NCI-H187 treated with DMSO at 0.1 percent for 48 hours (cell line): ENCODE measurements at places on chromosomes 12 and 14.

- DNase-seq, result no peak
These were observed 130.8 kb upstream of the TRHDE start for GRCh38 chr12:72141381-72141780.

DNA sequence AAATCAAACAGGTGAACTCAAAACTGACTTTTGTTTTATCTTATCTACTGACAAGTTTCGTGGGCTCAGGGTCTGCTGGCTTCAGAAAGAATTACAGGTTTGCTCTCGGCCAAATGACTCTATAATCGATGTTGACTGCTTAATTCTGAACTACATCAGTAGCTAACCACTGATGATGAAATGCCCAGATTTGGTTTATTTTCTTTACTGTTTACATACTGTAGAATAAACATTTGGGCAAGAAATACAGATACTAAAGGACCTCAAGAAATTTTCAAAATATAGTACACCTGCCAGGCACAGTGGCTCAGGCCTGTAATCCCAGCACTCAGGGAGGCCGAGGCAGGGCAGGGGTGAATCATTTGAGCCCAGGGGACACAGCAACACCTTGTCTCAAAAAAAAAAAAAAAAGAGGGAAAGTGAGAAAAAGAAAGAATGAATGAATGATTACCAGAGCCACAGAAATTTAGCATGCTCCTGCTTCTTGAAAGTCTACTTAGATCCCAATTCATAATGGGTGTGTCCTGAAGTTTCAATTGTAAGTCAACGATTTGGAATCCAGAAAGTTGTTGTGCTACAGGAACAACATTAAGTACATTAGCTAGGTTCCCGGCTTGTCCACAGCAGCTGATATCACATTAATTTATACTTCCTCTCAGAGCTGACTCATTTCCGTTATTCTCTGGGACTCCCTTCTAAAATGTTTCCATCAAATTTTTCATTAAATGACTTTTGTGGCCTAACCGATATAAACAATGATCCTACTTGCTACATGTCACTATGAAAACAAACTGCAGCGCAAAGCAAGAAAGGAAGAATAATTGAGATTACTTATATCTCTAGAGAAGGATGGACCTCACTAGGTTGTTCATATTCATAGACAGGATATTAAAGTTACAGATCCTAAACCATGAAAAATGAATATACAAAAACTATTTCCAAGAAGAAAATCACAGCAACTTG lies 134.3 kb downstream of the MED13L start:
- DNase-seq, result no peak

- DNase-seq, result no peak
These were observed 12.8 kb upstream of the GPX2 start for GRCh38 chr14:64955297-64955696.

- no peak for DNase-seq
These were observed 736 bp upstream of the PHLDA1 start for GRCh38 chr12:76032043-76032981.

DNA sequence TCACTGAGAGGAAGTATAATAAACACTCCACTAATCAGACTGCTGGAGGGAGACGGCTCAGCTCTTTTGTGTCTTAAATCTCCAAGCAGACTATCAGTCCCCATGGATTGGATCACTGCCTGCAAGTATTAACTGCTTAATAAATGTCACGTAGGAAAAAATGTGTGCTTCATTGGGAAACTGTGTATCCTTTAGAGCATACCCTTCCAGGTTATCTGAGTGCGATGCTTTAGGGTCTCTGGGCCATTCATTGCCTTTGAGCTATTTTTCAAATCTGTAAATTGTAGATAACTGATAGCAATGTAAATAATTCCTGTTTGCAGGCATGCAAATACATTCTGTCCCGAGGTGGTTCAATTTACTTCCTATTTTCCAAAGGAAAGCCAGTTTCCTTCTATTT lies 45.0 kb upstream of the VASH1 start:
- no peak for DNase-seq

- DNase-seq, result no peak
These were observed 10.1 kb upstream of the TWF1 start for GRCh38 chr12:43816168-43816567.

- peak; percentile 45 for DNase-seq
These were observed 53.6 kb downstream of the ARF6 start for GRCh38 chr14:49946320-49947141.

- no peak for DNase-seq
These were observed 406.4 kb upstream of the TMEM132C start for GRCh38 chr12:127860536-127860935.

GRCh38 chr14:87966816-87967215 lies 26.2 kb downstream of the GALC start:
- DNase-seq, result no peak

- DNase-seq, result no peak
These were observed 271.9 kb upstream of the PDE3A start for GRCh38 chr12:20096430-20096829.
